GOT3 (cell line): ENCODE measurements at places on chromosomes 12 and 14.

- no peak for DNase-seq
These were observed 24.4 kb upstream of the PTPRB start for GRCh38 chr12:70661466-70662161.

- no peak for DNase-seq
These were observed 21.3 kb upstream of the SNRPF start for GRCh38 chr12:95837240-95838038.

GRCh38 chr12:62841846-62842245, 93.1 kb downstream of the PPM1H start:
- DNase-seq, result no peak

DNA sequence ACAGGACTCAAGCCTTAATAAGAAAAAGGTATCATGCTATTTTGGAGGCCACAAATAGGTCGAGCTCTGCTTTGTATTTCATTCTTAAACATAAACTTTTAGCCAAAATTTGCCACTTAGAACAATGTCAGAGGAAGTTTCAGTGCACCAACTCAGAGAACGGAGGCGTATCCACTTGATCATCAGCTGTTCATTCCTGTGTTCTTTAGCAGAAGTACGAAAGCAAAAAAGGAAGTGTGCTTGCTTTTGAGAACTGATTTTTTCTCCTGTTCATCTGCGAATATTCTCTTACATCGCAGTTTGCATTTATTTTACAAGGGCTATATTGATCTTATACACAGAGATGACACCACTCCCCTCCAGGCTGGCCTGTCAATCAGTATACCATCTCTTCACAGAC, 188.6 kb upstream of the SOX5 start:
- DNase-seq, result no peak
